ENCODE measurements at places on chromosomes 13 and 19. TPM values are rescaled to one million over a fixed set of nuclear protein-coding genes. Genes with fewer than 3 reads are reported as not detected.

SLC1A6 gene
- total RNA-seq: 56.7 TPM

PABPC3 gene
- total RNA-seq: 0.69 TPM

ZIC2 gene
- total RNA-seq: 21.7 TPM

CBARP gene
- 12.9 TPM for total RNA-seq

ZBTB32 gene
- not detected for total RNA-seq

ZNF793 gene
- 44.5 TPM for total RNA-seq

URAD gene
- not detected for total RNA-seq

LILRB3 gene
- total RNA-seq: 0.92 TPM

SIGLEC5 gene
- total RNA-seq: 0.23 TPM

KRTDAP gene
- not detected for total RNA-seq

CD177 gene
- total RNA-seq: 1.8 TPM

APC2 gene
- total RNA-seq: 122 TPM

MED29 gene
- 24.5 TPM for total RNA-seq

TMEM59L gene
- 90.2 TPM for total RNA-seq

CACNG7 gene
- total RNA-seq: 14.1 TPM

KASH5 gene
- total RNA-seq: not detected

MAMSTR gene
- 1.6 TPM for total RNA-seq

B3GNT3 gene
- 0.46 TPM for total RNA-seq

ERF gene
- 10.4 TPM for total RNA-seq

F7 gene
- 2.1 TPM for total RNA-seq

CFAP97D2 gene
- 0.23 TPM for total RNA-seq

ZNF563 gene
- 2.3 TPM for total RNA-seq

PCP2 gene
- total RNA-seq: not detected

PPAN gene
- total RNA-seq: 18.5 TPM

OR7C1 gene
- not detected for total RNA-seq
